Kidney epithelial cell (primary cell): ENCODE measurements at places on chromosomes 2 and 18. TPM values are rescaled to one million over a fixed set of nuclear protein-coding genes. Genes with fewer than 3 reads are reported as not detected.
A peak's percentile ranks its signal among the peaks of the same experiment; 100 is the strongest.

DNA sequence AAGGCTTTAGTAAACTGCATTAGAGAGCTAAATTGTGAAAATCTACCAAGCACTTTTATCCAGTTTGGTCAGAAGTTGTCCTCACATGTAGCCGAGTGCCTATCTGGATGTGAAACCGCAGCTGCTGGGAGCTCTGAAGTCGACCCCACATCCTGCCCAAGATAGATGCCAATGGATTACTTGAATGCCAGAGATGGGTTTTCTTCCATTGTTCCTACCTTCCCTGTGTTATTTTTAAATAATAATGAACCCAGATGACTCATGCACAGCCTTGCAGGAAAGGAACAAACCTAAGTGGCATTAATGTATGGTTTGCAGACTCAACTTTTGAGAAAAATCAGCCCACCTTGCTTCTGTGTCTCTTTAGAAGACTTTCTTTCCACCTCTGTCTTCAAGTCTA is 408.5 kb downstream of the FBXO15 start:
- DNase-seq, result peak; percentile 37

- no peak for DNase-seq
These were observed 3.0 kb downstream of the EVX2 start for GRCh38 chr2:176080540-176081375.

DNA sequence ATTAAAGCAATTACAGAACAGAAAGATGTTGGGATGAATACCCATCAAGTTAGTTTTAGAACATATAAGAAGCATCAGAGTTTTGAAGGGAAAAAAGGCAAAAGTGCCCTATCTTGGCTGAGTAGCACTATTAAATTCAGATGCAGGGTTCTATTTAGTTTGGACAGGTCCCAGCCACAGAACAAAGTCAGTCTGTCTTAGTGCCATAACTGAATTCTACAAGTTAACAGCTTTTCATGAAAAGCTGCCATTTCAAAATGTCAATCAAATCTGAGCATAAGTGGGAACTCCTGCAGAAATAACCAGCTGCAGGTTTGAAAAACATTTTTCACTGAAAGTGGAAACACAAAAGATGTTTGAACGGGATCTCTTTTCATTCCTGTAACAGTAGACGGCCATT is 160.4 kb downstream of the SRBD1 start:
- DNase-seq, result no peak

Gene NGEF
- 2.5 and 3.6 TPM in 2 replicates for total RNA-seq

- DNase-seq, result no peak
These were observed 279.2 kb downstream of the PTPRM start for GRCh38 chr18:7846335-7846734.

Gene NUP35
- total RNA-seq, result 11.2 and 16.6 TPM in 2 replicates
